CD14-positive monocyte (primary cell): ENCODE measurements at places on chromosomes 5 and 9.

DNA sequence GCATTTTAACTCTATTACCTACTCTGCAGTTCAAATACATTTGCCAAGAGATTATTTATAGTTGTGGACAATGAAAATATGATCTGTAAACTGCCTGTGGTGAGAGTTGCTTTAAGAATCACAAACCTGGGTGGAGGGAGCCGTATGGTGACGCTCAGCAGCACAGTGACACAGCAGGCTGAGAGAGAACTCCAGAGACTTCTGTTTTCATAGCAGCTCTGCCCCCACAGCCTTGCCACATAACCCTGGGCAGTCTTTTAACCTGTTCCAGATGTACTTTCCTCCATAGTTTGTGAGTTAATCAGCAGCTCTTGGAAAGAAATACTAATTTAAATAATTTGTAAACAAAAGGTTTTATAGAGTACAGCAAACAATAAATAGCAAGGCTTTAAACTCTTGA is 450.5 kb downstream of the ELAVL2 start:
- no peak for DNase-seq

- DNase-seq, result no peak
Measured at GRCh38 chr5:143509758-143510221, 106.3 kb upstream of the NR3C1 start.

- no peak for DNase-seq
Measured at GRCh38 chr5:64592730-64593341, 87.0 kb downstream of the RGS7BP start.

DNA sequence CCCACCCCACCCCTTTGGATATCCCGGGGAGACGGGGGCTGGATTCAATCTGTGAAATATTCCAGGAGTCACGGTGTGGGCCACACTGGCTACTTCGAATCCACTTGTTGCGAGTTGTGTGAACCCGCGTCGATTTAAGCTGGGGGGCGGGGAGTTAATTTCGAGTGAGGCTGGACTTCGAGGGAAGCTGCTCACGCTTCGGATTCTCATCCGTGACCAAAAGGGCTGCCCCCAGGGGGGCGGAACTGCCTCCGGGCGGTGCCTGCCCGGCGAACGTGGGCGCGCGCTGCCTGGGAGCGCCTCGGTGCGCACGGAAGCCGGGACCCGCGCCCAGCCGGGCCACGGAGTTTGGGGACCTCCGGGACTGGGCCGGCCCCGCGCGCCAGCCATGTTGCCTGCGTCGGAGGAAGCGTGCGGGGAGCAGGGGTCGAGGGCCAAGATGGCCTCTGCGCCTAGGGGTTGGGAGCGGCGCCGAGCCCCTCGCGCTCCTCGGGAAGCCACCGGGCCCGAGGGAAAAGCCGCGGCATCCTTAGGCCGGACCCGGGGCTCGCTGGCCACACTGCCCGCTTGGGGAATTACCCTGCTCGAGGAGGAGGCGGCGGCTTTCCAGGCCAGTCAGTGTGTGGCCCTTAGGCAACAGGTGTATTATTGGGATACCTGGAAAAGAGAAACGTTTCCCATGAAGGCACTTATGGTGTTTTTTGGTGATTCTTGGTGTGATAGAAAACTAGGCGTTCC is 975 bp downstream of the OCLN start:
- no peak for DNase-seq
